NCI-H2107 (cell line): ENCODE measurements at places on chromosomes 12 and 14.

GRCh38 chr14:93818857-93819256, 30.6 kb upstream of the PRIMA1 start:
- DNase-seq = no peak

DNA sequence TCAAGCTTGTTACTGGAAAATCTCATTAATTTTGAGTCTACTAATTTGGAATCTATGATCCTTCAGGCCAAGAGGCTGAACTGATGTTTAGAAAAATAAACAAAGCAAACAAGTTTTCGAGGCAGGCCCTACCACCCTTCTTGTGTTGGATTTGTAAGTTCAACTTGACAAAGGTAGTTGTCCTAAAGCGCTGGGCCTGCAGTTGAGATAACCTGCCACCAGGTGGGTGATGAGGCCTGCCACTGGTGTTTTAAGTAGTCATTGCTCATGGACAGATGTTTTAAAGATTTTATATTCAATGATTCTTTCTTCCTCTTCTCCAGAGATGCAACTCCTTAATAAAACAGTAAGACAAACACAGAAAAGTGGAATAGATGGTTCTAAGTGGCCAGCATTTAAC, 19.4 kb downstream of the ACVRL1 start:
- DNase-seq = no peak

DNA sequence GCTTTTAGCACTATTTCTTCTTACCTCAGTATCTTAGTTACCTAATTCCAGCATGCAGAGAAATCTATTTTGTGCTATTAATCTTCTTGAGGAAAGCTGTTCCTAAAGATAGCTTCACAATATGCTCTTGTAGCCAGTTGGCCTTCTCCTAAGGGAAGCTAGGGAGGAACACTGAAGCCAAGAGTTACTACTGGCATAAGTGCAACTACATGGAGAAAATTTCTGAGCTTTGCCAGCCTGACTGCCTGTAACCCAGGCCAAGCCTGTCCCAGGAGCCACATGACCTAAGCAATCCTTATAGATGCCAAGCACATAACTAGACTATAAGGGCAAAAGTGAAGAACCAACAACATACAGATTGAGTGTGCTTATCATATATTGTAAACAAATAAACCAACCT, 890.2 kb downstream of the FLRT2 start:
- no peak for DNase-seq

DNA sequence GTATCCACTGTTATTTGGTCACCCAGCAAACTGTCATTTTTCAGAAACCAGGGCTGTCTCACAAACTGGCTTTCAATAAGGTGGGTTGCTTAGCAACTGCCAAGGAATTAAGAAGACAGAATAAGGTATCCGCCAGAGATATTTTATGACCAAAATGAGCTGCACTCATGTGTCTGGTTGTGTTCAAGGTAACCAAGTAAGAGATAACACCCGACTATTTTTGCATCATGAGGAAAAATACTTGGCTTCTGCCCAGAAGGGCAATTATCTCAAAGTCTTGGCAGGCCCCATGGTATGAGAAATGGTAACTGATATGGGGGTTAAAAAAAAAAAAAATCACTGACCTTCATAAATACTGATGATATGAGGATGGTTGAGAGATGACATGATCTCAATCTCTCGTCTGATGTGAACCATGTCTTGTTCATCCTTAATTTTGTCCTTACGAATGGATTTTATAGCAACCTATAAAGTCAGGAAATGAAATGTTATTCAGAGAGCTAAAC, 32.6 kb downstream of the NUAK1 start:
- DNase-seq = no peak

- DNase-seq = no peak
These were observed 9.7 kb upstream of the CMKLR1 start for GRCh38 chr12:108348842-108349241.

GRCh38 chr12:65443038-65443437, 164.6 kb downstream of the MSRB3 start:
- no peak for DNase-seq

GRCh38 chr12:14956024-14956891, 5.1 kb downstream of the ARHGDIB start:
- no peak for DNase-seq

GRCh38 chr14:23366426-23366921, 1.5 kb upstream of the EFS start:
- DNase-seq = peak; percentile 68

- DNase-seq = no peak
These were observed 65.1 kb downstream of the PPP1R36 start for GRCh38 chr14:64614805-64615391.

GRCh38 chr12:46110223-46110611, 119.8 kb upstream of the SCAF11 start:
- DNase-seq = no peak

DNA sequence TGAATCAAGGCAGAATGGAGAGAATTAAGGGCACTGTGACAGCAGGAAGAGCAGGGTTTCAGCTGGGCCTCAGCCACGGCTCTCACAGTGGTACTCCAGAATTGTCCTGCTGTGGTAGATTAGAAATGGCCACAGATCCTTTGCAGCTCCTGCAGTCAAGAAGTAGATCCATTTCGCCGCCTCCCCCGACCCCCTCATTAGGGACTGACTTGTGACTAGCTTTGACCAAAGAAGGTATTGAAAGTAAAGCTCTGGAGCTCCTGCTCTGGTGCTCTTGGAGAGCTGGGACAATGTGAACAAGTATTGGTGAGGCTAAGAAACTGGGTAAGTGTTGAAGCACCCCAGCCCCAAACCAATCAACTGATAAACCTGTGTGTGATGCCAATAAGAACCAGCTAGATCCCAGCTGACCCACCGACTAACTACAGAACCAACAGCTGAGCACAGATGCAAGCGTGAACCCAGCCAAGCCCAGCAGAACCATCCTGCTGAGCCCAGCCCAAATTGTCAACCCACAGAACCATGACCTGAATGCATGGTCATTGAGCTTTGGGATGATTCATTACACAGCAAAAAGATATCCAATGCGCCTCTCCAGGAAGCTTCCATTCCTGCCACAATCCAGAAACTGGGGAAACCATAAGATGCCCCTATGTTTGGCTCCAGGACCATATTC, 50.7 kb downstream of the JAG2 start:
- no peak for DNase-seq

DNA sequence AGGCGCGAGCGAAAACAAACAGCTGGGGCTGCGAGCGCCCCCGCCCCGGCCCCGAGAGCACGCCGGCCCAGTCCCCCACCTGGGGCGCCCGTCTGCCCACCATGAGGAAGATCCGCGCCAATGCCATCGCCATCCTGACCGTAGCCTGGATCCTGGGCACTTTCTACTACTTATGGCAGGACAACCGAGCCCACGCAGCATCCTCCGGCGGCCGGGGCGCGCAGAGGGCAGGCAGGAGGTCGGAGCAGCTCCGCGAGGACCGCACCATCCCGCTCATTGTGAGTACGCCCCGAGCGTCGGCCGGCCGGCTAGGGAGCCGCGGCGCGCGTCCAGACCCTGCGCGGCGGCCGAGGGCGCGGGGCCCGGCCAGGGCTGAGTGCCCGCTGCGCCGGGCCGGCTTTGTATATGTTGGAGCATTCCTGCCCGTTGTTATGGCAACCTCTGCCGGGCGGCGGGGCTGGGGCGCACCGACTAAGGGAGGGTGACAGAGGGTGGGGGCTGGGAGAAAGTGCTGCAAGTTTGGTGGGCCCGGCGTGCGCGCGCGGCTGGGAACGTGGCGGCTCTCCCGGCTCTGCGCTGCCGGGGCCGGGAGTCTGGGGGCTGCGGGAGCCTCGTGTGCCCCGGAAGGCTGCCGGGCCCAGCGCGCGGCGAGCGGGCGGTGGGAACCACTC, 367 bp downstream of the GALNT16 start:
- DNase-seq = no peak

GRCh38 chr12:42030588-42030987, 114.1 kb downstream of the GXYLT1 start:
- DNase-seq = no peak

DNA sequence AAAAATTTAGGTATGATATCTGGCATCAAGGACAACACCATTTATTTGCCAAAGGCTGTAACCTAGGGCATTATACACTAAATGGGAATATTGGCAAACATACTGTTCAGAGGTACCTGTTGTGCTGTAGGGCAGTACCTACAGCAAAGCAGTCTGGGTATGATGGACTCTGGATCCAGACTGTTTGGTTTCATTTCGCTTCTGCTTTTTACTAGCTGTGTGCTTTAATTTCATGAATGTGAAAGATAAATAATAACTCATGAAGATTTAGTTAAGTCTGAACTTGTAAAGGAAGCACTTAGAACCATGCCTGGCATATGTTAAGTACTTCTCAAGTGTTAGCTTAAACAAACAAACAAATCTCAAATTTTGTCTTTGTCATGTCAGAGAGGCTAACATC, 17.7 kb upstream of the SLC38A2 start:
- DNase-seq = no peak

GRCh38 chr14:72850360-72850759, 43.5 kb downstream of the DPF3 start:
- DNase-seq = no peak

GRCh38 chr14:23346693-23347405, 5.8 kb downstream of the SLC22A17 start:
- no peak for DNase-seq

DNA sequence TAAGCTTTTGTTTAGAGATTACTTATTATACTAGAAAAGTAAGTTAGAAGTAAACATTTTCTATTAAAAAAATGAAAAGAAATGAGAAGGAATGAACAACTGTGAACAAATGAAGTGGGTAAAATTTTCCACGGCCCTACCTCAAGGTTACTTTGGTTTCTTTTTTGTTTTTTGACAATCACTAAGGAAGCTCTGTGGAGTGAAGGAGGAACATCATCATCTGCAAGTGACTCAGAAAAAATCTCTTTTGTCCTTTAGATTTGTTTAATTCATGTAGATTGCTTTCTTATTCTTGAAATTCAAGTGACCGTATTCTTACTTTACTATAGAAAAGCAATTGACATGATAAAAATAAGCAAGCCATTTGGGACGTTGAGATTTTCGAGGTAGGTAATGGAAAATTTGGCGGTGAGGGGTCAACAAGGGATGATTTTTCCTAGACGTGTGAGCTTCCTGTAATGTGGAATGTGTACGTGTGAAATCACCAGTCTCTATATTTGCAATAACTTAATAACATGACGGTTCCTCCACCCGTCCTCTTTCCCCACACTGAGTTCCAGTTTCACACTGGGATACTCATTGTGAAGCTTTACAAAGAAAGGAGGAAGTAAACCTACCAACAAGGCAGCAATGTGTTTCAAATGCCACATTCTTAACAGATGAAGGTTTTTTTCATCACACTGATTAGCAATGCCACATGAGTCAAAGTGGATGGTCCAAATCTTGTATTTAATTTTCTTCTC, 62.3 kb upstream of the EGLN3 start:
- peak; percentile 85 for DNase-seq

- DNase-seq = no peak
These were observed 324.8 kb upstream of the FAR2 start for GRCh38 chr12:28824193-28824846.

DNA sequence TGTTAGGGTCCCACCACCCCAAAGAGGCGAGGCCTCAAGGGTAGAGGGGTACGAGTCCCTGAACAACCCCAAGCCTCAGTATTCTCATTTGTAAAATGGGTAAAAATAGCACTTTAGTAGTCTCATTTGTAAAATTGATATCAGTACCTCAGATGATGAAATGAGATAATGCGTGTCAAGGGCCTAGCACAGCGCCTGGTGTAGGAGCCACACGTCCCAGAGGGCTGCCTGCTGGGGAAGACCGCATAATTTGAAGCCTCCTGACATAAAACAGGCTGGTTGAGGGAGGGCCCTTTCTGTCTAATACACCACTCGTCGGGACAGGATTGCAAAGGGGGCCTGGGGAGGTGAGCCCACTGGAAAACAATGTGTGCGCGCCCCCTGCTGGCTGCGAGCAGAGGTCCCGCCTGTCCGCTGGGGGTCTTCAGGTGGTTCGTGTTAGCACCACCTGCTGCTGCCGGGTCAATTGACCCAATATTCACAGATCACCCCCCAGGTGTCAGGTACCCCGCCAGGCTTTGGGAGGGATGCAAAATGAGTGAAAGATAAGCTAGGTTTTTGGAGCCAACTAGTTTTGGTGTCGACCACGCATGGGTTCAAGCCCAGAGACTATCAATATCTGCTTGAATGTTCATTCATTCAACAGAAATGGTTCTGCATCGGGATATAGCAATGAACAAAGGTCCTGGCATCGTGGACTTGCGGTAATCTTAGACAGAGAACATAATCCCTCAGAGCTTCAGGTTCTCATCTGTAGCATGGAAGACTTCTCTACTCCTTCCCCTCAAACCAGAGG, 24.7 kb upstream of the IRF2BPL start:
- DNase-seq = peak; percentile 93

DNA sequence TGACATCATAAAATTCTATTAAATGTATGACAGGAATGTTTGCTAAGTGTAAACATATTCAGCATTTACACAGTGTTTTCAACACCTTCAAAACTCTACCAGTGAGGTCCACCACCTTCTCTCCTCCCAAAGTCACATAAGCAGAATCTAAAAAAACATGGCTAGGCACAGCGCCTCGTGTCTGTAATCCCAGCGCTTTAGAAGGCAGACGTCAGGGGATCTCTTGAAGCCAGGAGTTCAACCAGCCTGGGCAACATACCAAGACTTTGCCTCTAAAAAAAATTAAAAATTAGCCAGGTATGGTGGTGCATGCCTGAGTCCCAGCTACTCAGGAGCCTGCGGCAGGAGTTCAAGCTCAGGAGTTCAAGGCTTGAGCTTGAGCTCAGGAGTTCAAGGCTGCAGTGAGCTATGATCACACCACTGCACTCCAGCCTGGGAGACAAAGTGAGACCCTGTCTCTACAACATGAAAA, 30.0 kb downstream of the NUMB start:
- no peak for DNase-seq

GRCh38 chr12:59085690-59086089, 165.4 kb upstream of the LRIG3 start:
- DNase-seq = no peak

DNA sequence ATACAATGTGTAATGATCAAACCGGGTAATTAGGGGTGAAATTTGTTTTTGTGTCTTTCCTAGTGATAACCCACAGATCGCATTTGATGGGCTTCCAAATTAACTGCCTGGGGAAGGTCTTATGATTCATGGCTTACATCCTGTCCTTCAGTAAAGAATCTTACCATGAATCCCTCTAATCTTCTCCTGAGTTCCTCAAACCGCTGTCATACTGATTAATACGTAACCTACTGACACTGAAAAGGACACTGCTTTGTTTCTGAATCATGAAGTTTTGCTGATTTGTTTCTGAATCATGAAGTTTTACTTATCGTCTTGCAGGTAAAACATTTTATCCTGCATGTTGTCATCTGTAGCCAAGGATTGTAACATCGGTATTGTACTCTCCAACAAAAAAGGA, 52.0 kb upstream of the CRY1 start:
- DNase-seq = no peak

GRCh38 chr12:114779186-114779585, 95.2 kb upstream of the TBX3 start:
- no peak for DNase-seq

GRCh38 chr14:49017447-49017846, 568.7 kb downstream of the RPS29 start:
- DNase-seq = no peak
